ENCODE measurements at places on chromosomes 4 and X. TPM values are rescaled to one million over a fixed set of nuclear protein-coding genes. Genes with fewer than 3 reads are reported as not detected.

DNA sequence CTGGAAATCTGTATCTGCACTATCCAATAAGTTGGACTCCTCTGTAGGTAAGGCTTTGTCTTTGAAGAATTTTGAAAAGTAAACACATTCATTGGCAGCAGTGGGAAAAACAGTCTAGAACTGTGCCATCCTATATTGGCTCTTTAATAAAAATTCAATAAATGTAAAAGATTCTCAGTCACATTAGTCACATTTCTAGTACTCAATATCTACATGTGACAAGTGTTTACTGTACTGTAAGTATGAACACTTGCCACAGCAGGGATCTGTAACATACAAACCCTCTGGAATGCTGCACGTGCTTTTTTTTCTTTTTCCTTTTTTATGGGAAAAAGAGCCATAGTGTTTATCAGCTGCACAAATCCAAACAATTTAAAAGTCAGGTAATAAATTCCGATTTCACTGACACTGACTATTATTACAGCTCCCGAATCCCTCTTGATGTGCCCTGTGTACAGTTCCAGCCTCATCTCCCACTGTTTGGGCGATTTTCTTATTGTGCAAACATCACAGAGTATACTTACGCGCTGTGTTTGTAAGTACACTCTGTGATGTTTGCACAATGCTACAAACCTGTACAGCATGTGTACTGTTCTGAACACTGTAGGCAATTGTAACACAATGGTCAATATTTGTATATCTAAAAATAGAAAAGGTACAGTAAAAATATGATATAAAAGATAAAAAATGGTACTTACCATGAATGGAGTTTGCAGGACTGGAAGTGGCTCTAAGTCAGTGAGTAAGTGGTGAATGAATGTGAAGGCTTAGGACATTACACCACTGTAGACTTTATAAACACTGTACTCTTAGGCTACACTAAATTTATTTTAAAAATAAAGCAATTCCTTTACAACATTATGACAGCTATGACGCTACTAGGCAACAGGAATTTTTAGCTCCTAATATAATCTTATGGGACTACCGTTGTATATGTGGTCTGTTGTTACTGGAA, 8.7 kb downstream of the PYURF start:
- no peak overlapping the region for H3K4me3 ChIP-seq
- H3K4me1 ChIP-seq: no peaks in the 10 kb centered on the region
- no peak for DNase-seq

DNA sequence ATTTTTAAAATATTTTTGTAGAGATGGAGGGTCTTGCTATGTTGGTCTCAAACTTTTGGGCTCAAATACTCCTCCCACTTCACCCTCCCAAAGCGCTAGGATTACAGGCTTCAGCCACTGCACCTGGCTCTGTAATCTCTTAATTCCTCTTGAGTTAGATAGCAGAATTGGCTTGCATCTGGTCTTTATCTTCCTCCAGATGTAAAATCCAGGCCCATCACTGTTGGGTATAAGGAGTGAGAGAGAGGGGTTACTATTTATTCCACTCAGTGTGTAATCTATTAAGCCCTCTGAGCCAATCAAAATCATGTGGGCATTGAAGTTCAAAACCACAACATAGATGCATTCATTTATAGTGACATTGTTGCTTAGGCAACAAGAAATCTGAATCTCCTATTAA, 33.9 kb downstream of the ANK2 start:
- DNase-seq: no peak
- no peaks in the 10 kb centered on the region for H3K4me1 ChIP-seq
- no peak overlapping the region for H3K4me3 ChIP-seq
- no peaks in the 10 kb centered on the region for H3K36me3 ChIP-seq

DNA sequence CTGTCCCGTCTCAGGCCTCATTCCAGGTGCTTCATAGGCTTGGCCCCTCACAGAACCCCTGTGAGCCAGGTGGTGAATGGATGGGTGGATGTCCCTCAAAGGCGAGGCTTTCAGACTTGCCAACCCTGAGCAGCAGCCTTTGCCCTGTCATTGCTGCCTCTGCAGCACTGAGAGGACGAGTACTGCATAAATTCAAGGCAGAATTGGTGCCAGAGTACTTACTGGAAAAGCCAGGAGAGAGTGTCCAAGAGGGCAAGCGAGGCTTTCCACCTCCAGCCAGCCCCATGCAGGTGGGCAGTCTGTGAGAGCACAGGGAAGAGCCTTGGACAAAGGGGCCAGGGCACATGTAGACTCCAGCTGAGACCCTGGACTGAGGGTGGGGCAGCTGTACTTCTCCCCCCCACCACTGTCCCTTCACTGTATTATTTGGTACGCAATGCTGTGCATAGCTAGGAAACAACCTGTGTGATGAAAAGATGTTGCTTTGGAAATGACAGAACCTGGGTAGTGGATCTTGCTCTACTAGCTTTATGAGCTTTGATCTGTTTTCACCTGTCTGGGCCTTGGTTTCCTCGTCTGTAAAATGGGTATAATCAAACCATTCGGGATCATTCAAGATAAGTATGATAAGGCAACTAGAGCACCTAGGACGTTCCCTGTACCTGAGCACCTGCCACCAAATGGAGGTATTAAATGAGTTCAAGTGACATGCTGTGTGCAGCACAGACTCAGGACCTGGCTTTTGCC, 224.9 kb upstream of the PSAPL1 start:
- H3K27me3 ChIP-seq: no peaks in the 10 kb centered on the region
- no peak overlapping the region for H3K27ac ChIP-seq
- DNase-seq: no peak
- H3K4me1 ChIP-seq: no peaks in the 10 kb centered on the region
- H3K4me3 ChIP-seq: no peak overlapping the region

Gene IQCM
- not detected for total RNA-seq
